ENCODE measurements at places on chromosomes 2 and 18.

DNA sequence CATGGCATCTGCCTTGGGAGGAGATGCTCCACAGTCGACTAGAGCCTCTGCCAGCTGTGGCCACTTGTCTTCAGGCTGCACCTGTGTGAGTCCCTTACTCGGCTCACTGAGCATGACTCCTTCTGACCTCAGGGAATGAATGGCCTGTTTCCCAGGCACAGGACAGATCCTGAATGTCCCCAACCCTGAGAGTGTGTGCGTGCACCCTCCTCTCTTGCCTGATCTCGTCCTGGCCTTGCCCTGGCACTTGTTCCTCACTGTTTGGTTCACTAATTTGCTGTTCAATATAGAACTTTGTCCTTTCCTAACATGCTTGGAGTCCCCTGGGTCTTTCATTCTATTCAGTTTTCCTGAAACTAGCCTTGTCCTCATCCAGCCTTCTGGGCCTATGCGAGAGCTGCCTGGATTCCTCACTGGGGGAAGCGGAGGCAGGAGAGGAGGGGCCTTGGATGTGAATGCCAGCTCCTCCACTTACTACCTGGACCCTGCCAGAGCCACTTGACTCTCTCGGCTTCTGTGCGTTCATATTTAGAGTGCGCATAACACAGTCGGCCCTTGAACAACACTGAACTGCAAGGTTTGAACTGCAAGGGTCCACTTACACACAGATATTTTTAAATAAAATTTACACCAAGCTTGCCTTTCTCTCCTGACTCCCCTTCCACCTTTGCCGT is 184.8 kb downstream of the ACKR3 start:
- no peak for DNase-seq

GRCh38 chr2:57080035-57080434 is 896.2 kb downstream of the CCDC85A start:
- no peak for DNase-seq

- no peak for DNase-seq
Measured at GRCh38 chr2:9618410-9618809, 12.4 kb downstream of the YWHAQ start.

GRCh38 chr18:44777457-44778192 is 96.9 kb downstream of the SETBP1 start:
- DNase-seq: no peak

GRCh38 chr2:8278709-8279354 is 403.0 kb upstream of the ID2 start:
- no peak for DNase-seq

GRCh38 chr18:38402509-38402908 is 836.9 kb upstream of the CELF4 start:
- no peak for DNase-seq

DNA sequence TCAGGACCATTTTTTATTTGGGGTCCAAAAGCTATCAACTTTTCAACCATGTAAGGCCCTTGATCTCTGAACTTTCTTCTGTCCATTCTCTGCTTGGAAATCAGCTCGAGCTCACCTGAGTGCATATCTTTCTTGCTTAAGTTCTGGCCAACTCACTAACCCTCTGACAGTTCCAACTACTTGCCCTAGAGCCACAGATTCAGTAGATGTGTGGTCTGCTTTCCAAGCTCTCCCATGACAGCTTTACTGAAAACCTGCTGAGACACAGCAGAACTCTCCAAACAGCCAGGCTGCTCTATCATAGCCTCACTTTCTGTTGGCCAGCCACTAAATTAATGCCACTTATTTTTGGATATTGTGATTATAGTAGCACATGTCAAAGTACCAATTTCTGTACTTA is 21.2 kb upstream of the IKZF2 start:
- no peak for DNase-seq

GRCh38 chr2:156663757-156664409 is 227.7 kb downstream of the GPD2 start:
- no peak for DNase-seq

DNA sequence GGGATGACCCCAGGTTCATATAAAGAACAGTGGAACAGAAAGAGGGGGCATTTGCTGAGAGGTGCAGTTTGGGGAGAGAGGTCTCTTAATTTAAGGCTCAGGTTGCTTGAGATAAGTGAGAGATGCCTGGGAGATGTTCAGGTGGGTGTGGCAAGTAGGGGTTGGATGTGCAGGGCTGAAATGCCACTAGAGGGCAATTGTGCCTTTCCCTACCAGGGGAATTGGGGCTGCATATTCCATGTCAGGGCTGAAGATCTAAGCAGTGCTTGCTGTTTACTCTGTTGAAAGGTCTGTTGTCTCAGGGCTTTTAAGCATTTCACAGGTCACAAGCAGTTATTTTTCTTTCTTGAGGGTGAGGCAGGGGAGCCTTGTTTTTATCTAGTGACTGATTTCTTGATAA is 7.8 kb downstream of the CCDC85A start:
- peak; percentile 11 for DNase-seq

DNA sequence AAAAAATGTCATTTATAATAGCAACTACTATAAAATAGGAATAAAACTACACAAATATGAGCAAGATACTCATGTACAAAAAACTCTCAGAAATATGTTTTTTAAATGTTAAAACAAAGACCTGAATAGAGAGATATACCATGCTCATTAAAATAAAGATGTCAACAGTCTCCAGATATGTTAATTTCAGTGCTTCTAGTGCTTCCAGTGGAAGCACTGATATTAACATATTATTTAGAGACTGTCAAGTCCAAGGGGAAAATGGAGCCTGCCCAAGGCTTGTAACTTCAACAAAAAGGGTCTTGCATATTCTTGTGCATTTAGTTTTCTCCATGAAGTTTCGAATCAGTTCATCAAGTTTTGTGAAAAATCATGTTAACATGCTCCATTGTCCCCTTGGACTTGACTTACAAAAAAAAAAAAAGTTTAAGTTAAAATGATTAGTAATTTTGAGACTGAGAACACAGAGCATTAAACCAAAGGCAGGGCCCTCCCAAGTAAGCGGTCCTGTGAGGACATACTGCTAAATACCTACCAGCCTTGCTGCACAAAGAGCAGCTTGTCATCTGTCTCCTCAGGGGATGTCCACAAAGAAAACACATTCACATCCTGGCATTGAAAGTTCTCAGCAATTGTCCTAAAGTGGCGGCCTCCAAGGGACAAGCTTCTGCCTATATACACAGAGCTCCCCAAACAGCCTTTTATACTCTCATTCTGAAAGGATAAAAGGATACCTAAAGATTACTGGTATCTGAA is 501.9 kb upstream of the CHAC2 start:
- DNase-seq: no peak

DNA sequence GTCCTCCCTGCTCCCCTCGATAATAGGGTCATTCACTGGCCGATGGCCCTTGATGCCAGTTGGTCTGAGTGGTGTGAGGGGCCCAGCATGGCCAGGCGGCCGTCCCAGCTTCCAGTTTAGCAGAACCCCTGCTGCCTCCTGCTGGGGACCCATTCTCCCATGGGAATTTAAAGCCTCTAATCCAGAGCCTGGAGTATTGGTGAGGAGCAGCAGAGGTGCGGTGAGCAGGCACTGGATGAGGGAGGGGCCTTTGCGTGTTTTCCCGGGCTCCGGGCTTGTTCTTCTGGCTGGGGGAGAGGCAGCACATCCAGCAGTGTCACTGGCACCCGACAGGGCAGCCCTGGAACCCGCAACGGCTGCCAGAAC is 17.4 kb downstream of the KCNIP3 start:
- no peak for DNase-seq

- no peak for DNase-seq
Measured at GRCh38 chr18:49178736-49179135, 228.0 kb upstream of the SMAD7 start.

DNA sequence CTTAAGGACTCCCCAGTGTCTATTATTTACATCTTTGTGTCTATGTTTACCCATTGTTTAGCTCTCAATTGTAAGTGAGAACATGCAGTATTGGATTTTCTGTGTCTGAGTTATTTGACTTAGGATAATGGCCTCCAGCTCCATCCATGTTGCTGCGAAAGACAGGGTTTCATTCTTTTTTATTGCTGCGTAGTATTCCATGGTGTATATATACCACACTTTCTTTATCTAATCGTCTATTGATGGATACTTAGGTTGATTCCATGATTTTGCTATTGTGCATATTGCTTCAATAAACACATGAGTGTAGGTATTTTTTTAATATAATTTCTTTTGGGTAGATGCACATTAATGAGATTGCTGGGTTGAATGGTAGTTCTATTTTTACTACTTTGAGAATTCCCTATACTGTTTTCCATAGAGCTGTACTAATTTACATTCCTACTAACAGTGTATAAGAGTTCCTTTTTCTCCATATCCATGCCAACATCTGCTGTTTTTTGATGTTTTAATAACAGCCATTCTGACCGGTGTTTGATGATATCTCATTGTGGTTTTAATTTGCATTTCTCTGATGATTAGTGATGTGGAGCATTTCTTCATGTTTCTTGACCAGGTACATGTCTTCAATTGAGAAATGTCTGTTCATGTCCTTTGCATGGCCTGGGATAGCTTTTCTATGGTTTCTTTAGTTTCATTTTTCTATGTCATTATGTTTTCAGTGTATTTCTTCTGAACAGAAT is 21.8 kb downstream of the MTCL1 start:
- no peak for DNase-seq

DNA sequence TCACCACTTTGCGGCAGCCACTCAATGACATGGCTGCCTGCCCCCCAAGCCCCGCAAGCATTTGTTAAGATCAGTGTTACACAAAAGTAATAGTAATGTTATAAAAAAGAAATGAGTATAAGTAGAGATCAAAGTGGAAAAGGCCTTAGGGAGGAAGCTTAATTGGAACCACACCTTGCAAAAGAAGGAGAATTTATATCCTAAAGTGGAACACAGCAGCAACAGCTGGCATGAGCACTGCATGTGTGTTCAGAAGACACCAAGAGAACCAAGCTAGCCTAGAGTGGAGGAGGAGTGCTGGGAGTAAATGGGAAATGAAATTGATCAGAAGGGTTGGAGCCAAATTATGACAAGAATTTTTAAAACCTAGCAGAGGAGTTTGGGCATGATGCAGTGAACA is 73.1 kb upstream of the STK17B start:
- DNase-seq: no peak

DNA sequence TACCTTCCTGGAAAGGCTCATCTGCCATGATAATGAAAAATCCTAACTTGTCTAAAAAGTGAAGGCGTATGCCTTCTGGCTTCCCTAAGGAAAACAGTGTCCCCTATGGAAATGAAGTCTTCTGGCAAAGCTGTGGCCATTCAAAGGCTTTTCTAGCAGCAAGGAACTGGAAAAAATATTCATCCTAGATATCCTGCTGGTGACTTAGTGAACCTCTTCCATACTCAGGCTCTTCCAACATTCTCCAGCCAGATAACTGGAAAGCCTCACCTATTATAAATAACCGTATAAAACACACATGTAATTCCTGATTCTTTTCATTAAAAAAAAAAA is 84.7 kb downstream of the RBMS1 start:
- DNase-seq: no peak

- DNase-seq: no peak
Measured at GRCh38 chr2:190365499-190366204, 22.3 kb downstream of the INPP1 start.

DNA sequence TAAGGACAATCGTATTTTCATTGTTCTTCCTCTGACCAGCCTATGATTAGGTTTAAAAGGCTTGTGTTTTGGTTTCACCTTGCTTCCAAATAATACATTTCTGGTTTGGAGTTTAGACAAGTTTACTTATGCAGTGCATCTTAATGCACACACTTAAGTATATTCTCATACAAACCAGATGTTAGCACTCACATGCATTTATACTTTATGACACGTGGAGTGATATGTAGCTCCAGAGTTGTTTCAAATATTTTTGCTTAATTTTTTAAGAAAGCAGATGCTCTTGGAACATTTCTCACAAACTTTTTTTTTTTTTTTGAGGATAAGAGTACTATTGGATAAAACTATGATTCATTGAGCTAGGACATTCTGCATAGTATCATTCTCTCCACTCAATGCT is 109.9 kb downstream of the PDE1A start:
- DNase-seq: no peak

DNA sequence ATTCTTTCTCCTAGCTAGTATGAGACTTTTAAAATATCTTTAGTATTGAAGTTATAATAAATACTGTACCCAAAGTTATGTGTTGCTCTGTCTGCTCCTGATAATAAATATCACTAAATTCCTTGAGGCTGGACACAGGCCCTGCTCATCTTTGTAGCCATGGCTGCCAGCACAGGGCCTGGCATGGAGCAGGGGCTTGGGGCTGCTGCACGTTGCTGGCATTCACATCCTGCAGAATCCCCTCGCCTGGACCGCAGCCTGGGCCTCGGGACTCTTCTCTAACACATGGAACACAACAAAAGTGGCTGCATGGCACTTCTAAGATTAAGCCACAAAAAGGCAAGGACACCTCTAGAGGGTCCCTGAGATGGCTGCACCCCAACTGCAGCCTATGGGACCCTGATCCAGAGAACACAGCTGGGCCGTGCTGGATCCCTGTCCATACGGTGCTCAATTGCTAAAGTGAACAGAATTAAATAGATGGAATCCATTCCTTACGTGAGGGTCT is 477.5 kb upstream of the MYT1L start:
- DNase-seq: no peak

GRCh38 chr2:171042253-171042969 is 113.4 kb downstream of the GORASP2 start:
- DNase-seq: no peak

GRCh38 chr2:79789811-79790210 is 277.0 kb downstream of the CTNNA2 start:
- no peak for DNase-seq

DNA sequence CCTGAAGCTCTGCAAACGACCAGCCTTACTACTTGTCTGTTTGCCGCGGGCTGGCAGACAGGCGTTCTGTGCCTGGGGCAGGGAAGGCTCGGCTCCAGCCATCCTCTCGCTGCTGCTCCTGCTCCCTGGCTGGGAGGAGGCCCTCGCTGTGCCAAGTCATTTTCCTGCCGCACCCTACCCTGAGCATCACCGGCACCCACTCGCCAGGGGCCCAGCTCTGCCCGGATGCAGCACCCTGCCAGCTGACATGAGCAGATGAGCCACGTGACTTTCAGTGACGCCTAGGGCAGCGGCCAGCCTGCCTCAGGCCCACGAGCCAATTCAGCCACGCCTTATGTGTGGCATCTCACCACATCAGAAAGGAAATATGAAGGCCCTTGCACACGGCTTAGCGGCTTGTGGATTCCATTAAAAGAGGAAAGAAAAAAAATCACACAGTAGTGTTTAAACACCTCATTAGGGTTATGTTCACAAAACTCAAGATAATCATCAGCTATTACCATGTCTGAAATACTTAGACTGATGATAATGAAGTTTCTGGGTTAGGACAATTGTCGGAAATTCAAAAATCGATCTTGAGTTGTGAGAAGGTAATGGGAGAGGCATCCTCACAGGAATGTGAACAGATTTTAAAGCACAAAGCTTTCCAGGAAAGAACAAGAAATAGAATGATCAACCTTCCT is 250.5 kb downstream of the TWIST2 start:
- DNase-seq: no peak

DNA sequence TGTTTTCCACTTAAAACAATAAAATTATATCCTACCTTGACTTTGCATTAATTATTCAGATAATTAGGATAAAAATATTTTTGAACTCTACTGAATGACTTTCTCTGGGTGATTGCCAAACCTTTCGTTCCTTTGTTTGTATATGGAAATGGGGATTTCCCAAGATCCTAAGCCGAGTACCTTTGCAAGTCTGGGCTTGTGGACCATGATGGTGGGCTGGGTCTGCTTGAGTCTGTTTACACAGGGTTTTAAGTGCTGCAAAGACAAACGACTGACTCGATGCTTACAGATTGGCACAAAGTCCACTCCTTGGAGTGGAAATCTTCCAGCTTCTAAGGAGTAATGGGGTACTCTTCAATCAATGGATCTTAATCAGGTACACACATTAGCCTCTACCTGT is 659.5 kb downstream of the TSN start:
- no peak for DNase-seq

Measured in DMS 273 treated with DMSO at 0.1 percent for 48 hours (cell line).